ENCODE measurements at places on chromosomes 12 and 14. TPM values are rescaled to one million over a fixed set of nuclear protein-coding genes. Genes with fewer than 3 reads are reported as not detected.
A peak's percentile ranks its signal among the peaks of the same experiment; 100 is the strongest.

DNA sequence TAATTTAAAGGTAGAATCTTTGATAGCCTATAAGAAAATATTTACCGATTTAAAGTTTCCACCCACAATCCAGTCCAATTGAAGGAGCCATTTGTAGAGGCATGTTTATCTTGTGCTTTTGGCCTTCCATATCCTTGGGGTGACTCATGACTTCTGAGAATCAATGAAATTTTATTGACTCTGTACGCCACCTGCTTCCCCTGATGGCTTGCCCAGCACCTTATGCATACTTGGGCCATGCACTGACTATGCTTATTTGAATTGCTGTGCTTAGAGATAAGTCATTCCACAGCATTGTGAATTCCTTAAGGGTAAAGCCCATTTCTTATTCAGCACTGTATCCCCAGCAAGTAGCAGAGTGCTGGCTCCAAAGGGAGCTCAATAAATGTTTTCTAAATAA is 954.8 kb upstream of the SEL1L start:
- no peak for DNase-seq

DNA sequence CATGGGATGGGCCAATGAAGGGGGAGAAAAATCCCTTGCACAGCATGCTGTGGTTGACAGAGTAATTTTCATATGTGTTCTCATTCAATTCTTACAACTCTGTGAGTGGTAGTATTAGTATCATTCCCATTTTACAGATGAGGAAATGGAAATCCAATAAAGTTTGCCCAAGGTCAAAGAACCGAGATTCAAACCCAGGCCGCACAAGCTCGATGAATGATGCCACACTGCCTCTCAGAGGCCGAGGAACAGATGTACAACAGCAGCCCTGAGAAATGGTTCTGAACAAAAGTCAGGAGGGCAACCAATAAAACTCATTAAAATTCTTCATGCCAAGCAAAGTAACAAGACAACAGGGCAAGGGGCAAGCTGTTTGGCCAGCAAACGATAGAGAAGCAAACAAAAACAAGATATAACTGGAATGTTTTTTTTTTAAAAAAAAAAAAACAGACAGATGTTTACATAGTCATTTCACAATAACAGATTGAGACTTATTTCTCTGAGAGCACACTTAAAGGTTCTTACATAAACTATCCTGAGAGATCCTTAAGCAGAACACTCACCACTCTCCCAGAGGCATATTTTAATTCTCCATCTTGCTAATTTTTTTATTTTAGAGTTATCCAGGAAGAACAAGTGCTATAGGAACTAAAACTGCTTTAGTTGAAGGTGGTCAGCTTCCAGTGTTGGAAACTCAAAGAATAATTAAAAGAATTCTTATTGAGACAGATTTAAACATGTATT is 85.8 kb downstream of the EXOC5 start:
- DNase-seq, result no peak

- peak; percentile 75 for DNase-seq
Observed at GRCh38 chr12:130031571-130032189, 127.9 kb upstream of the TMEM132D start.

ANO2 gene
- total RNA-seq, result 12.5 TPM

GRCh38 chr12:107511292-107511691 is 174.3 kb upstream of the PWP1 start:
- DNase-seq, result no peak

KRT74 gene
- total RNA-seq, result 1.6 TPM

GRCh38 chr12:118773956-118774723 is 207.2 kb upstream of the SRRM4 start:
- no peak for DNase-seq

DNA sequence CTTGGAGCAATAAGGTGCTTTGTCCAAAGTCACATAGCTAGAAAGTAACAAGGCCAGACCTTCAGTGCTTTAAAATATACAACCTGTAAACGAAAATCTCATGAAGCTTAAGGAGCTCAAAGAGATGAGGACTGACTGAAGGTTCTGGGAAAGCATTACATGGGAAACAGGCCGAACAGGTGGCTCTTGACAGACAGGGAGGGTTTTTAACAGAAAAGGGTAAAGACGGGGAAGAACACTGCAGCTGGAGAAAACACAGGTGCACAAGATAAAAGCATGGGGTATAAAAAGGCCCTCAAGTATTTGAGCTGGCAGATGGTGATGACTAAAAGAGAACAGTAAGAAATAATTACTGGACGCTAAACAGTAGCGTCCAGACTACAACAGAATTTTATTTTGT is 257.2 kb downstream of the NELL2 start:
- no peak for DNase-seq

- no peak for DNase-seq
Observed at GRCh38 chr12:104452087-104452486, 4.7 kb upstream of the CHST11 start.

DNA sequence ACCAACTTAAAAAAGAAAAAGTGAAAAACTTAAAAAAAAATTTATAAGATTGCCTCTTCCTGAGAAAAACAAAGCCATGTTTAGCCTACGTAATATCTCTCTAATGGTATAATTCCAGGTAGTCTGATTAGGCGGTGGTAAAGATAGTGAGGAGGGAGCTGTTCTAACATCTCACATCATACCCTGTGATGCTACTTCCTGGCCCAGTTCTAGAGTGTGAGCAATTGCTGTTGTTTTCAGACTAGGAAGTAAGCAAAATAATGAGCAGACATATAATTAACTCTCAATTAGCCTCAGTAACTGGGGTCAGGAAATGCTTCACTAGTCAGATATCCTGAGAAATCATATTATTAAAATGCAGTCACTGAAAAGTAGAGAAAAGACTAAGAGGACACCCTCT is 113.9 kb downstream of the PHLDA1 start:
- DNase-seq, result no peak

CABP1 gene
- 1.5 TPM for total RNA-seq

DNA sequence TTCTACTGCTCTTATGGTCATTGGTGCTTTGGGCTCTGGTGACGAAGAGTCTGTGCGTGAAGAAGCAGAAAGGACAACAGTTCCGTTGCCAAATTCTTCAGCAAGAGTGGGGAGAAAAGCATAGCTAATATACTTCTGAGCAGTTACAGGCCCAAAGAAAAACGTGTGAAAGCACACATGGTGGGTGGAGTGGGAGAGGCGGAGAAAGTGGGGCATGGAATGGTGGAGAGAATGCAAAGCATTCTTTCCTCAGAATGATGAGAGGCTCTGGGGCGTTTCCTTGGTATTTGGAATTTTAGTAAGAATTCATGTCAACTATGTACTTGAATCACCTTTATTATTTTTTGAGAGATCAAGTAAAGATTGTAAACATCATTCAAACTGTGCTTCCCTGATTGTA is 396.1 kb downstream of the NAV3 start:
- no peak for DNase-seq

DNA sequence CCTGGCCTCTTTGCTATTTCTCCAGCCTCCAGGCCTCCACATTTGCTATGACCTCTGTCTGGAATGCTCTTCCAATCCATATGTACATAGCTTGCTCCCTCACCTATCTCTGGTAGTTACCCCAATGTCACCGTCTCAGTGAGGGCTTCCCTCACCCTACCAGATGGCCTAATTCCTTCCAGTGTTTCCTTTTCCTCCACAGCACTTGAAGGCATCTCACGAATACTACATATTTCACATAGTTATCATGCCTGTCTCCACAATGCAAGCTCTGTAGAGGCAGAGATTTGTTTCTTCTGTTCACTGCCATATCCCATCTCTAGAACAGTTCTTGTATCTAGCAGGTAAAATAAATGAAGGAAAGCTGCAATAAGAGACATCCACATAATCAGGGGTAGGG is 21.3 kb upstream of the HSP90B1 start:
- DNase-seq, result no peak

SRRM4 gene
- total RNA-seq, result 0.60 TPM

TAS2R42 gene
- total RNA-seq, result not detected

BCL7A gene
- total RNA-seq, result 13.2 TPM

GRCh38 chr14:72708708-72709475 is 185.0 kb downstream of the DPF3 start:
- DNase-seq, result no peak

DNA sequence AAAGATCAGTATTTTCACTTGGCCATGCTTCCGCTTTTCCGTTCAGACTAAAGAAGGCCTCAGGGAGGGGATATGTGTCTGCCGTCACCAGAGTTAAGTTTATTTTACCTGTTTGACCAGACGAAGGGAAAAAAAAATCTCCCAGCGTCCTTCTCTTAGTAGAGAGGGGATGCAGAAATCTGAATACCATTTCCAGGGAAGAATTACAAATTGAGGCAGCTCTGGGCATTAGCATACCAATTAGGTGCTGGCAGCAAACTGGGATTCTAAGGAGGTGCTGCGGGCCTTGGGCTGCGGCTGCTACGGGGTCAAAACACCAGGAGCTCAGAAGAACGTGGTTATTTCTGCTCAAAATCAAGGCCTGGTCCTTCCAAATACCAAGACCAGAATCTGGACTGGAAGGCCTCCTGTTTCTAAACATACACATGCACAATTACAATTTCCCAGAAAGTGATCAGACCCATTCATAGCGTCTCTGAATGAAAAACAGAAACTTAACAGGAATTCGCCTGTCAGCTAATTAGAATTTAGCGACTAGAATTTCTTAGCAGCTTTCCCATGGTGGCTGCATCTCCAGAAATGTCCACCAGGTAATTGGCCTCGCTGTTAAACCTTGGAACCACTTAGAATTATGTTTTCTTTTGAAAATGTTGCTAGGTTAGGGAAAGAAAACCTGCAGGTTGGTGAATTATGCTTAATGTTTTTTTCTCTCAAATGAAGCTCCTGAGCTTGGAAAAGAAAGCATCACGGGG is 617.0 kb downstream of the VRK1 start:
- DNase-seq, result no peak

PTPRB gene
- total RNA-seq, result 38.3 TPM

GRCh38 chr14:48584031-48584430 is 908.6 kb upstream of the MDGA2 start:
- no peak for DNase-seq

SPTB gene
- 82.5 TPM for total RNA-seq

GRCh38 chr14:40870252-40870651 is 736.4 kb upstream of the LRFN5 start:
- no peak for DNase-seq

DNA sequence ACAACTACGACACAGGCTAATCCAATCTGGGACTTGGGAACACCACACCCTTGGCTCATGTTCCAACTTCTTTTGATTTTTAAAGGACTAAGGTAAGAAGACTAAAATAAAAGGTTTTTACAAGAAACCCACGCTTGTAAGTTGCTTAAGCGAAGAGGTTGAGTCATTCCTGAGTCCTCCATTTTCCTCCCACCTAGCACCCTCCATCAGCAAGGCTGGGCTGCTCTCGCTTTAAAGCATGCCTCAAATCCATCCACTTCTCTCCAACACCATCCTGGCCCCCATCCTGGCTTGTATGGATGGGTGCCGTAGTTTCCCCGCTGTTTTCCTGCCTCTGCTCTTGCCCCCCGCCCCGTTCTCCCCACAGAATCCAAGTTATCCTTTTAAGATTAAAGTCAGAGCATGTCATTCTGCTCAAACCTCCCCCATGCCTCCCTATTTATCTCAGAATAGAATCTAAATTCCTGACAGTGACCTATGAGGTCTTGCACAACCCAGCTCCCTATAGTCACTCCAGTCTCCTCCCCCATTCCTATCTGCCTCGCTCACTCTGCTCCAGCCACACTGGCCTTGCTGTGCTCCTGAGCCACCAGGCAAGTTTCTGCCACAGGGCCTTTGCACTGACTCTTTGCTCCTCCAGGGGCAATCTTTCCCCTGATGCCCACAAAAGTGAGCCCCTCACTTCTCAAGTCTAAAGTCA is 34.5 kb downstream of the SCARB1 start:
- no peak for DNase-seq

DNA sequence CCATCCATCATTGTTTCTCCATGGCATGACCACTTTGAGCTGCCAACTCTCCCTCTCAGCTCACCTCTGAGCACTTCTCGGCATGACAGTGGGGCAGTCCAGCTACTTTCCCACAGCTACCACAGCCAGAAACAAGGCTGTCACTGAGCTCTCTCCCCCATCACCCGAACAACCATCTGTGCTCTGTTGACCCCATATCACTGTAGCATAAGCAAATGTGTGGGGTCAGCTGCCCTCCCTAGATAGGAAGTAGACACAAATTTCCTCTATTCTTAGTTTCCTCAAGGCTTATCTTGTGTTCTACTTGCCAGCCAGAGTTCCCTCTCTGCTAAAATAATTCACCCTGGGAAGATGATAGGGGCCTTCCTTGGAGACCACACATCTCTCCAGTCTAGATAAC is 82.6 kb upstream of the FUT8 start:
- DNase-seq, result no peak

- peak; percentile 78 for DNase-seq
Observed at GRCh38 chr14:72000907-72001306, 68.7 kb downstream of the RGS6 start.

- no peak for DNase-seq
Observed at GRCh38 chr14:94761348-94761996, 8.4 kb downstream of the GSC start.

DNA sequence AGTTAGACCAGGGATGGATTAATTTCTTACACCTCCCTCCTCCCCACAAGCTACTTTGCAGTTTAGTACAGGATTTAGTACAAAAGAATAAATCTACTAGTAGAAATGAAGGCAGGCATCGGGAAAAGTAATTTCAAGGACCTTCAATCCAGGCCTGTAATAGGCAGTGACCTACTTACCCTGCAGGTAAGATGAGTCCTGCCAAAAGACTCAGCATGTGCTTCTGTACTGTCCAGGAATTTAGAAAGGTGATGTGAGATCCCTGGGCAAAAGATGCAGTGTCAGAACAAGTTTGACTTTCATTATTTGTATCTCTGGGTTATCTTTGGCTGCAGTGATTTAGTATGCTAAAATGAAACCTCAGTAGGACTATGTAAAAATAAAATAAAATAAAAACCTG is 403.0 kb downstream of the NOVA1 start:
- DNase-seq, result no peak

PKP2 gene
- 193 TPM for total RNA-seq

DNA sequence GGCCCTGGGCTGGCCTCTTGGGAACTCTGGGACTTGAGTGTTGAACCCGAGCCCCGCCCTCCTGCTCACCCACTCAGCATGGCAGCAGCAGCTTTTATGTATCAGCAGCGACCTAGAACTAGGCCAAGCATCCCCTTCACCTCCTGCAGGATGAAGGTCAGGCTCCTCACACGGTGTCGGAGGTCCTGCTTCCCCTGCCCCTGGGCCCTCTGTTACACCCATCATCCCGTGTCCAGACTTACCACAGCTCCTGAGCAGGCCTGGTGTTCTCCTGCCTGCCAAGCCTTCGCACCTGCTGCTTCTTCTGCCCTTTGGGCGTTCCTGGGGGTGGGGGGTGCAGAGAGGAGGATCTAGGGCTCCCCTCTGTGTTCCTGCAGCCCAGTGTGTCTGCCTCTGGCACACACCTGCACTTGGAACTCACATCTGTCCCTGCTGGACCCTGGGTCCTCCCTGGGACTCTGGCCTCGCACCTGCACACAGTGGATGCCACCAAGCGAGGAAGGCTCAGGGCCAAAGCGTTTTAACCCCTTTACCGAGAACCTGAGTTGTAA is 80.3 kb downstream of the PAPOLA start:
- DNase-seq, result no peak

DNA sequence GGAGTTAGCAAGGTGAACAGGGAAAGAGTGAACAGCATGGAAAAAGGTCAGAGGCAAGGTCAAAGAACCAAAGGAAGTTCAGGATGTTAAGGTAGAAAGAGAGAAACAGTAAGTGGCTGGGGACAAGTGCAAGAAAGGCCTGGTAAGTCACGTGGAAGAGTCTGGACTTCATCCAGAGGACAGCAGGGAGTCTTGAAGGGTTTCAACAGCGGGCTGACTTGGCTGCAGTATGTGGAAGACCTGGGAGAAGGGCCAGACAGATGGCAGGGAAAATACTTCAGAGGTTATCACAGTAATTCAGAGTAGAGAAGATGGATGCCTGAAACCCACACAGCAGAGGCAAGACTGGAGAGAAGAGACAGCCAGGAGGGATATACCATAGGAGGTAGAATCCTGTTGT is 34.0 kb downstream of the CIT start:
- DNase-seq, result no peak

All from right cardiac atrium (tissue), 5 donors.